ENCODE measurements at places on chromosomes 11 and 22.

DNA sequence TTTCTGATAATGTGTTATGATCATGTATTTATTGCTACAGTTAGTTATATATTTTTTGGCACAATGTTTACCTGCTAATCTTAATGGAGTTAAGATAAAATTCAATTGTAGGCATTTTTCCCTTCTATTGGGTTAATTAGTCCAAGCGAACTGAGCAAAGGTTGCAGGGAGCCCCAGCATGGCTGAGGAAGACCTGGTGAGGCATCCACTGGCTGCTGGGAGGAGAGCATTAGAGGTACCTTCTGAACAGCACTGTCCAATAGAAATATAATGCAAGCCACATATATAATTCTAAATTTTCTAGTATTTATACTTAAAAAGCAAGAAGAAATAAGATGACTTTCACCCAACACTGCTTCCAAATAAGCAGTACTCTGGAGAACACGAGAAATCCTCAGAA, 689 bp upstream of the TMEM126A start:
- DNase-seq: no peak

- DNase-seq: no peak
These were observed at the start of gene PLA2G3 for GRCh38 chr22:31139866-31140716. TSS of gene PLA2G3 (minus strand) at chr22:31140508. CDS start at chr22:31140354, 154 bp downstream.

- no peak for DNase-seq
These were observed 81.6 kb downstream of the SIK2 start for GRCh38 chr11:111683806-111684205.

DNA sequence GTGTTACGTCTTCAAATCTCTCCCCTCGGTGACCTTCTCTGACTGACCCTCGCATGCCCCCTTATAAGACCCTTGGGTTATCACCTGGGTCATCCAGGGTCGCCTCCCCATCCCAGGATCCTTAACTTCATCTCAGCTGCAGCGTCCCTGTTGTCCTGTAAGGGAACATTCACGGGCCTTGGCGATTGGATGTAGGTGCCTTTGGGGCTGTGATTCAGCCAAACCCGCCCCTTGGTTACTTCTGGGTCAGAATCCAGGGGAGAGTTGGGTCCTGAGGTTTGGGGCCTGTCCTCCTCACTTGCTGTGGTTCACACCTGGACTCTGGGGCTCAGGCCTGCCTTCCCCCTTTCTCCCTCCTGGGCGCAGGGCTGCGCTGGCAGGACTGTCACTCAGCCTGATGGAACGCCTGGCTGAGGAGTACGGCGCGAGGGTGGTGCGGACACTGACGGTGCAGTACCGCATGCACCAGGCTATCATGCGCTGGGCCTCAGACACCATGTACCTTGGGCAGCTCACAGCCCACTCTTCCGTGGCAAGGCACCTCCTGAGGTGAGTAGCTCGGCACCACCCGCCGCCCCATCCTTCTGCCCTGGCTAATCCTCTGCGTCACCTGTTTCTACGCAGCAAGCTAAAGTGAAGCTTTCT, 29.4 kb downstream of the IGHMBP2 start:
- no peak for DNase-seq
